ENCODE measurements at places on chromosomes 6 and 20.

DNA sequence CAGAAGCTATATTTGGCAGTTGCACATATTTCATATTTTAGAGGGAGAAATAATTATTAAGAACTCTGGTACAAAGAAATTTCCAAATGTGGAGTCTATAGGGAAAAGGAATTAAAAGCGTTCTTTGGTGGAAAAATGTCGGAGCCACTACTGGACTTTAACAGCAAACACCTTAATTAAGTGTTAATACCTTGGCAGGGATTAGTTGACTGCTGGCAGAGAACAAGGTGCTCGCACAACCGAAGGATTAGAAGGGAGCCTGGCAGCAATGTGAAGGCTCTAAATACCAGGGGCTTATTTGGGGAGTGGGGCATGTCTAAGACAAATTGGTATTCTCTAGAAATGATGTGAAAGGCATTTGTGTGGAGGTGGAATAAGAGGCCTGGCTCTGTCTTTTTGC, 98.9 kb downstream of the PAK5 start:
- DNase-seq, result no peak

DNA sequence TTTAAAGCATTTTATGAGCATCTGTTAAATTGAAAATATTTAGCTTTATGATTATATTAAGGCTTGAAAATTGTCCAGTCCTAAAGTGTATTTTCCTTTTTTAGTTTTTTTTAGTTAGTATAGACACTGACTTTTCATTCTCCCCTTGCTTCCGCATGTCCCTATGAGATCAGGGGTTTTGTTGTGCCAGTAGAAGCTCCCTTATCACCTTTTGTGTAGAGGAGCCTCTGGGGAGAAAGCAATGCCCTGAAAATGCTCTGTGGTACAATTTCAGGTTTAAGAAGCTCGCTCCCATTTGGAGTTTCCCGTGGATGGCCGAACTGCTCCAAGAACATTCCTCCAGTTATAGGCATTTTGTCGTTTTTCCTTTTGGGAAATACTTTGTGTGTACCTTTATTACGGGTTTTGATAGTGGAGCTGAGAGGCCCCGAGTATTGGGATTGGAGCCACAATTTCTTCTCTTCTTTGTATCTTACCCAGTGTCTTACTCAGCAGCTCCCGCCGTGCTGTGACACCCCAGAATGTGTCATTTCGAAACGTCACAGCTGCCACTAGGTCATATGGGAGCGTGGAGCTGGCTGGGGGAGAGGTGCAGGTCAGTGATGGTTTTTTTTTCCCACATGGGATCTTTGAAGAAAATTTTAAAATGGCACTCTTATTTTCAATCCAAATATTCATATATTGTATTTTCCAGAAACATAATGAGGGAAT, 49.9 kb downstream of the RPRD1B start:
- DNase-seq, result no peak

DNA sequence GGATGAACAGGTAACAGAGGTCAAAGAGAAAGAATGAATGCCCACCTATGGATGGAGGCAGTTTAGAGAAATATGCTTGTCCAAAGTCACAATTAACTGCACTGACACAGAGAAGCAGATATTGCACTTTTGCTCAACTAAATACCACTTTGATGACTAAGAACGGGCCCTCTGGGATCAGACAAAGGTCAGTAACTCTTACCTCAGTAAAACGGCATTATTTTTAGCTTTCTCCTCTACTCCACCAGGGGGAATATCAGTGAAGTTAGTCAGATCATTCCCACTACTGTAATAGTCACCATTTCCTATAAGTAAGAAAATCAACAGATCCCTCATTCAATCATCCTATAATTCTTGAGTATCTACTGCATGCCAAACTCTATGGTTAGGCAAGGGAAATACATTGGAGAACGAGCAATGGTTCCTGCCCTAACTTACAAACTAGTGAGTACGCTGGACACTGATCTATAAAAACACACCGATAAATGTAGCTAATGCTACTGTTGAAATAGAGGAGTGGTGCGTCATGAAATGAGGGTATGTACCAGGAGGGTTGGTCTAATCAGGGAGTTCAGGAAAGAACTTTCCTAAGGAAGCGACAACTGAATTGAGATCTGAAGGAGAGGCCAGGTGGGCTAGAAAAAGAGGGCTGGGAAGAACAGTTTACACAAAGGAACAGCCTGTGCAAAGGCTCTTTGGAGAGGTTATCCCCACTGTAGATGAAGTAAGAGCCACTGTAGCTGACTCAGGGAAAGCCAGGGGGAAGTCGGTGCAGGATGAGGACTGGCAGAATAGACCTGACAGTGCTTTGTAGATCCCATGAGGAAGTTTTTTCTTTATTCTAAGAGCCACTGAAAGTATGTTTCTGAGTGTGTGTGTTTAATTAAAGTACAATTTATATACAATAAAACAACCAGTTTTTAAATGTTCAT, 9.2 kb downstream of the ECI2 start:
- no peak for DNase-seq

GRCh38 chr6:30378290-30378937, 33.5 kb downstream of the RPP21 start:
- DNase-seq, result no peak

GRCh38 chr6:138507977-138508675, 8.8 kb upstream of the NHSL1 start:
- no peak for DNase-seq

GRCh38 chr20:8647961-8648441, 420.9 kb upstream of the PLCB4 start:
- no peak for DNase-seq

- DNase-seq, result no peak
Measured at GRCh38 chr6:133978896-133979240, 25.8 kb downstream of the TBPL1 start.

DNA sequence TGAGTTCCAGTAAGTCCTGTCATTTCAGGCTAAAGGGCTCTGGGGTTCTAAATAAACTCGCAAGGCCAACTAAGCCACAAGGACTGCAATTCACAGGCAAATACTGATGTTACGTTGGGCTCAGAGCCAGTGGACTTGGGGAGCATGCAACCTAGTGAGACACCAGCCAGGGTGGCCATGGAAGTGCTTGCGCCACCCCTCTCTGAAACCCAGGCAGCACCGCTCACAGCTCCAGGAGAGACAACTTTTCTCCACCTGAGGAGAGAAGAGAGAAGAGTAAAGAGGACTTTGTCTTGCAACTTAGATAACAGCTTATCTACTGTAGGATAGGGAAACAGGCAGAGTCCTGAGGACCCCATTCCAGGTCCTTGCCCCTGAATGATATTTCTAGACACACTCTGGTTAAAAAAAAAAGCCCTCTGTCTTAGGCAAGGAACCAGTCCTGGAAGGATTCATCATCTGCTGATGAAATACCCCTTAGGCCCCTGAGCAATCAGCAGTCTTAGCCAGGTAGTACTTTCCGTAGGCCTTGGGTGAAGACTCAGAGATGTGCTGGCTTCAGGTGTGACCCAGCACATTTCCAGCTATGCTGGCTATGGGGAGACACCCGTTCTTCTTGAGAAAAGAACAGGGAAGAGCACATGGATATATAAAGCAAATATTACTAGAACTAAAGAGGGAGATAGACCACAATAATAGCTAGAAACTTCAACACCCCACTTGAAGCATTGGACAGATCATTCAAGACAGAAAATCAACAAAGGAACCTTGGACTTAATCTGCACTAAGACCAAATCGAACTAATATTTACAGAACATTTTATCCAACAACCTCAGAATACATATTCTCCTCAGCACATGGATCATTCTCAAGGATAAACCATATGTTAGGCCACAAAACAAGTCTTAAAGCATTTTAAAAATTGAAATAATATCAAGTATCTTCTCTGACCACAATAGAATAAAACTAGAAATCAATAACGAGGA, 31.5 kb upstream of the TBC1D32 start:
- DNase-seq, result no peak

DNA sequence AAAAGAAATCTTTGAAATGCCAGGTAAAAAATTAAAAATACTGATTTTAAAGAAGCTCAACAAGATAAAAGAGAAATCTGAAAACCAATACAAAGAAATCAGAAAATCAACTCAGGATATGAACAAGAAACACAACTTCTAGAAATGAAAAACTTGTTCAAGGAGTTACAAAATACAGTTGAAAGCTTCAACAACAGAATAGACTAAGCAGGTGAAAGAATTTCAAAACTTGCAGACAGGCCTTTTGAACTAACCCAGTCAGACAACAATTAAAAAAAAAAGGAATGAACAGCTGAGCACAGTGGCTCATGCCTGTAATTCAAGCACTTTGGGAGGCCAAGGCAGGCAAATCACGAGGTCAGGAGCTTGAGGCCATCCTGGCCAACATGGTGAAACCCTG, 57.8 kb downstream of the PDSS2 start:
- DNase-seq, result no peak

DNA sequence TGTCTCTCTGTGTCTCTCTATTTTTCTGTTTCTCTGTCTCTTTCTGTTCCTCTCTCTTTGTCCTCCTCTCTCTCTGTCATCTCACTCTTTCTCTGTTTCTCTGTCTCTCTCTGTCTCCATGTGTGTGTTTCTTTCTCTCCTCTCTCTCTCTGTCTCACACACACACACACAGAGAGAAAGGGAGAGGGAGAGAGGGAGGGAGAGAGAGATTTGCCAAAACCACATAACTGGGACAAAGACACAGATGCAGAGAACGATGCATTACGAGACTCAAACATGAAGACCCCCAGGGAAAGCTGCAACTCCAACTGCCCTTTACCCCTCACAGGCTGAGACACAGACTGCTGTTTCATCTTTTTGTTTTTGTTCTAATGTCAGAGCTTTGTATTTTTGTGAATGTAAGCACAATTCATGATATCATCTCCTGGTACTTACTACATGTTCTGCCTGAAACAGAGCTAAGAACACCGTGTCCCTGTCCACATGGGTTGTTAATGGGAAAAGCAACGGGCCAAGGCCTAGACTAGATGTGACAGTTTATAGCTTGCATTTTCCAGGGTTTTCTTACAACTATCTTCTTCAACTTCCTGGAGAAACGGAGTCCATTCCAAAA, 177.1 kb upstream of the ARID1B start:
- DNase-seq, result no peak

- DNase-seq, result no peak
Measured at GRCh38 chr6:951399-952181, 258.7 kb upstream of the EXOC2 start.

GRCh38 chr6:53737746-53738145, 57.1 kb upstream of the LRRC1 start:
- DNase-seq, result no peak

DNA sequence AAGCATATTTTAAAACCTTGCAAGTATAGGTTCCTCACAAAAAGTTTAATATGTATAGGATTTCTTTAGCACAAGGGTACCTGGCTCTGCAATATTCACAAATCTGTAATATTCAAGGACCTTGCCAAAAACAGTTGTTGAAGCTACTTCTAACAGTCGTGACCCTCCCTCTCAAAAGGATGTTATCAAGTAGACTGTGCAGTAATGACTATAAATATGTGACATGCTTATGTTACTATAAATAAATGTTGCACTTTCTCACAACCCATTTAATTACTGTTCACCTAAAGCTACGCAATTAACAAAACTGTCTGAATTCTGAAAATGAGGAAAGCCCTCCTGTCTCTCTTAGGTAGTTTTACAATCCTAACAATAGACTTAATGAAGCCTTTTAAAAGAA, 41.8 kb downstream of the FYN start:
- no peak for DNase-seq

- DNase-seq, result no peak
Measured at GRCh38 chr20:40279390-40279789, 409.6 kb downstream of the MAFB start.

DNA sequence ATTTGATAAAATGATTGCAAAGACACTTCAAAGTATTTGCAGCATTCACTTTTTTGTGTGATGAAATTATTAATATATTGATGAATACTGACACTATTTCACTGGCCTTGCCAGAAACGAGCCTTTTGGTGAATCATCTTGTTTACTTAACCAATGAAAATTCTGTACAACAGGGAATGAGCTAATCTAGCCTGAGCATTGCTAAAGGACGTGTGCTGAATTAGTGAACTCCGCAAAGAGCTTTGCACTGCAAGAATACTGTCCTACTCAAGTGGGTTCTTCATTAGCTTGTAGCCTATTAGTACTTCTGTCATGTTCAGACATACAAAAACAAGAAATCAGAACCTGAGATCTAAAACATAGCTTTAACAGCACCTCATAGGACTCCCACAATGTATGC, 172.0 kb upstream of the NRSN1 start:
- no peak for DNase-seq

DNA sequence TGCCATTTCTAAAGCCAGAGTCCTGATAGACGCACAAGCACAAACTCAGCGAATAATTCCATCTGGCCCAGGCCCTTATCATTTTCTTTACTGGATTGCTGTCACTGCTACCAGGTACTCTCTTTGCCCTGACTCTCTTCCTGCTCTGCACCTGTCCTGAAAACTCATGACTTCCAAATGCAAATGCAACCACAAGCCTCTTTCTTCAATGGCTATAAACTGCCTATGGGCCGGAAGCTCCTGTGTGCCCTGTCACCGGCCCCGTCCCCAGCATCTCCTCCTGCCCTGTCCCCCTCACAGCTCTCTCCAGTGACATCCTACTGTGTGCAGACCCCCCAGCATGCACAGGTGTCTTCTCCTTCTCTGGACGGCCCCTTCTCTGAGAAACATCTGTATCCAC, 302.6 kb downstream of the GMDS start:
- no peak for DNase-seq

- DNase-seq, result no peak
Measured at GRCh38 chr6:129871221-129871620, 10.1 kb upstream of the TMEM244 start.

- no peak for DNase-seq
Measured at GRCh38 chr6:132060591-132060990, 109.4 kb upstream of the CCN2 start.
